ENCODE measurements at places on chromosomes 2 and 18.
A peak's percentile ranks its signal among the peaks of the same experiment; 100 is the strongest.

DNA sequence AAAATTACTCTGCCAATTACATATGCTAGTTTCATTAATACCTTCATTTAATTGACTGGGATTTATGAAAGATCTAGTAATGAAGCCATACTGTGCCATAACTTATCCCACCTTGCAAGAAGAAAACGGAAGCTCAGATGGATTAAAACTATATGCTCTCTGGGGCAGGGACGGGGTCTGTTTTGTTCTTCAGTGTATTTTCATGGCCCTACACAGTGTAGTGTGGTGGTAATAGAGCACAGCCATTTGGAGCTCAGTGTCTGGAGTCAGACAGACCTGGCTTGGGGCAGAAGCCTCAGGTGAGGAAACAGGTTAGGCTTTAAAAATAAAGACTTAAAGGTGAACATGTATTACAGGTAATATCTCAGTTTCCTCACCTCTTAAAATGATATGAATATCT is 62.3 kb downstream of the FIGN start:
- no peak for DNase-seq

- no peak for DNase-seq
Observed at GRCh38 chr2:239379641-239380170, 21.1 kb downstream of the HDAC4 start.

- DNase-seq, result no peak
Observed at GRCh38 chr18:6056171-6056910, 161.0 kb upstream of the TMEM200C start.

GRCh38 chr2:206614811-206615210 is 27.5 kb upstream of the FAM237A start:
- no peak for DNase-seq

DNA sequence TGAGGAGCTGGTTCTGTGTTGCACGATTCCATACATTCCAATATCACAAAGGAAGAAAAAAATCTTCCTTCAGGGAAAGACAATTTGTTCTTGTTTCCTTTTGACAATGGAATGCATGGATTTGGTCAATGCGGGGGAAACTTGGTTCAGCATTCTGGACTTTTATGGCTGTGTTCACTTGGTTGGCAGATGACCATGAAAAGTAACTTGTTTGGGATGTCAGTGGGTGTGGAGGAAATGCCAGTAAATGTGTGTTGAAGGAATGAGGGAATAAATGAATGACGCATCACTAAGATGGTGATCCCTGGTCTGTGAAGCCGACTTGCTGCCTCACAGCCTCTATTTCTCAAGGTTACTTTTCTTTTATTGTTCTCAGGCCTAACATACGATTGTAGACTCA is 53.7 kb downstream of the THUMPD2 start:
- DNase-seq, result no peak

GRCh38 chr2:19806591-19806990 is 95.2 kb downstream of the TTC32 start:
- DNase-seq, result no peak

- DNase-seq, result peak; percentile 12
Observed at GRCh38 chr2:45169339-45170190, 160.3 kb upstream of the SIX2 start.

- peak; percentile 36 for DNase-seq
Observed at GRCh38 chr2:108612153-108612513, 77.9 kb downstream of the LIMS1 start.

GRCh38 chr2:61114147-61114546 is 47.8 kb upstream of the C2orf74 start:
- no peak for DNase-seq

DNA sequence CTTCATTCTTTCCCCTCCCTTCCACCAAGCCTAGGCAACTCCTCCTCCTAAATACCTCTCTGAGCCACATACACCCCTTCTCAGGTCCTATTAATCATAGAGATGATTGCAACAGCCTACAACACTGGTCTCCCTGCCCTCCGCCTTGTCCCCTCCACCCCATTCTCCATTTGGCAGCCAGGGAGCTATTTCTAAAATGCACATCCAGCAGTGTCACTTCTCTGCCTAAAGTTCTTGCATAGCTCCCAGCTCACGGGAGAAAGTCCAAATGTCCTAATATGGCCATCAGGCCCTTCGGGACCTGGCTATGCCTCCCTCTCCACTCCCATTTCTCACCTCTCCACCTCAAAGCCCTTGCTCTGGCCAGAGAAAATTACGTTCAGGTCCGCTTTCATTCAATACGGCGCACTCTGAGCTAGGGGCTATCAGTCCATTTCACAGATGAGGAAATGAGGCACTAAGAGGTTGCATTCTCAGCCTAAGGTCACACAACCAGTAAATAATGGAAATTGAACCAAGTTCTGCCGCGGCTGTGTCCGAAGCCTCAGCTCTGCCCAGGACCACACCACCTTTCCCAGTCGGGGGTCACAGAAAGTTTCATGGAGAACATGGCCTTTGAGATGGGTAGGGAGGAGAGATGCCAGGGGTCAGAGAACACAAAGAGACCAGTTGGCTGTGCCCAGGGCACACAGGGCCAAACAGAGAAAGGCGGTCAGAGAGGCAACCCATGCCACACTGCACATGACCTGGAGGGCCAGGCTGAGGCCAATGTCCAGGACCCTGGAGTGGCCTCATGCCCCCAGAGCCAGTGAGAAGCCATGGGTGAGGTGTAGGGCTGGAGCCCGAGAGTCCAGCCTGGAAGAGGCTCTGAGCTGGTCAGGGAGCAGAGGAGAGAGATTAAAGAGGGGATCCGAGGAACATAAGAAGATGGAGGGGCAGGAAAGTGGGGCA is 72.8 kb downstream of the TNS1 start:
- DNase-seq, result no peak

GRCh38 chr2:2856723-2857415 is 520.7 kb downstream of the EIPR1 start:
- DNase-seq, result no peak

GRCh38 chr2:172723286-172723685 is 12.4 kb upstream of the RAPGEF4 start:
- DNase-seq, result no peak

DNA sequence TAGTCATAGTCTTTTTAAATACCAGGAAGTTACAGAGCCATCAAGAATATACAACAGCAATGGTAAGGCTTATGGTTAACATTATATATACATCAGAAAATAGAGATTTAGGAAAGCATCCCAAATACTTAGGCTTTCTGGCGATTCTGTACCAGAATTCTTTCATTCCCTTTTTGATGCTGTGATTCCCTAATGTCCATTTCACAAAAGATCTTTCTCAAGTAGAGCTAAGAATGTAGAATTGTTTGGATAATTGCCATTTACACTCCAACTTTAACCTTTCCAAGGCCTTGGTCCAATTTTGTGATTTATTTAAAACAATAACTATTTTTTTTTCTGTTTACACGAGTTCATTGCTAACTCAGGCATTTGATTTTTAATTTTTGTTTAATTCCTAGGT is 422.2 kb downstream of the MTX2 start:
- no peak for DNase-seq

GRCh38 chr2:78147466-78147865 is 625.3 kb upstream of the LRRTM4 start:
- DNase-seq, result no peak

- no peak for DNase-seq
Observed at GRCh38 chr18:41096504-41096903, 858.5 kb upstream of the PIK3C3 start.

- DNase-seq, result peak; percentile 47
Observed at GRCh38 chr2:36287363-36288275, 68.0 kb upstream of the CRIM1 start.

DNA sequence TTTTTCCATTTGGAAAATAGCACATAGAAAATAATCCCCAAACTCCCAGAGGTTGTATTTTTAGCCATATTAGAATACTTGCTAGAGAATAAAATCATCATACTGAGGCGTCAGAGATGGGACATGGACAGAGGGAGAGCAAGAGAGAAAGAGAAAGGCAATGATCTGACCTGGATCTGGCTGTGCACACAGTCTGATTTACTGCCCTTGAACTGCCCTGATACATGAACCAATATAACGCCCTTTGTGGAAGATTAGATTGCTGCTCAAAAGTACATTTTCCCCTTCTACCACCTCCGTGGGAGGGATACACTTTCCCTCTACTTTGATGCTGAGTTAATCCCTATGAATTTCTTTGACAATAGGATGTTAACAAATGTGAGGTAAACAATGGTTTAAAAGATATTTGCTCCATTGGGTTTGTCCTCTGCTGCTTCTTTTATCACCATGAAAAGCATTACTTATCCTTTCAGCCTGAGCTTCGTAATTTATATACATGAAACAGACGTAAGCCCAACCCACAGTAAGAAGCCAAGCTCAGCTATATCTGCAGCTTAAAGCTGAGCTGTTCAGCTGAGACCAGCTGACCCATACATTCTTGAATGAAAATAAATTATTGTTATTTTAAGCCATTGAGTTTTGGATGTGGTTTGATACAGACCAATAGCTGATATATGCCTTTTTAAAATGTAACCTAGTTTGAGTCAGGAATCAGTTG is 1664.6 kb upstream of the CELF4 start:
- DNase-seq, result no peak

GRCh38 chr2:72689579-72690195 is 136.1 kb downstream of the EXOC6B start:
- no peak for DNase-seq

DNA sequence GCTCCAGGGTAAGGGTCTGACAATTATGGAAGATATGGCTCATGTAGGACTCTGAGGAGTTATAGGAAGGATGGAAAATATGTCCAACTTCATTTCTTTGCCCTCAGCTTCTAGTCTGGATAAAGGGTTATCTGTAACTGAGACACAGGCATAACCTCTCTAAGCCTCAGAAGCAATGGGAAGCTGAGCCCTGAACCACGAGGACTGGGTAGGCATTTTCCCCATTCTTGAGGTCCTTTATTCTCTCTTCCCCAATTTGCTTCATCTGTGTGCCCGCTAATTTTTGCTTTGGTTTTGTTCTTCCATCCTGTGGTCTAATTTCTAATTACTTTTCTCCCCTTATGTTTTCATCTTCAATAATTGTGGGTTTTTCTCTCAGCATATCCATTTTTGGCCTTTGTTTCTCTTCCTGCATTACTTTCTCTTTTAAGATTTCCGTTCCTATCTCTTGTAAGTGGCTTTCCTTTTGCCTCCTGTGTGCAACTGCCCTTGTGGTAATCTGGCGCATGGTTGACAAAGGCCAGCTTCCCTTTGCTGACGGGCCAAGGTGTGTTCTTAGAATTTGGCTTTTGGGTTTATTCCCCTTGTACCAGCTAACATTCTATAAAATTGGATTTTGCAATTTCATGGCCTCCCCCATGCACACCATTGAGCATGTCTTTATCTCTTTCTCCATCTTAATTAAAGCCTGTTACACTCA is 343.8 kb downstream of the TXNL1 start:
- DNase-seq, result no peak

- DNase-seq, result no peak
Observed at GRCh38 chr18:31371989-31372388, 4.6 kb upstream of the DSG4 start.

- DNase-seq, result no peak
Observed at GRCh38 chr2:45412754-45413379, 198.2 kb downstream of the SRBD1 start.

- no peak for DNase-seq
Observed at GRCh38 chr2:79129804-79130203, 9.5 kb downstream of the REG1A start.

DNA sequence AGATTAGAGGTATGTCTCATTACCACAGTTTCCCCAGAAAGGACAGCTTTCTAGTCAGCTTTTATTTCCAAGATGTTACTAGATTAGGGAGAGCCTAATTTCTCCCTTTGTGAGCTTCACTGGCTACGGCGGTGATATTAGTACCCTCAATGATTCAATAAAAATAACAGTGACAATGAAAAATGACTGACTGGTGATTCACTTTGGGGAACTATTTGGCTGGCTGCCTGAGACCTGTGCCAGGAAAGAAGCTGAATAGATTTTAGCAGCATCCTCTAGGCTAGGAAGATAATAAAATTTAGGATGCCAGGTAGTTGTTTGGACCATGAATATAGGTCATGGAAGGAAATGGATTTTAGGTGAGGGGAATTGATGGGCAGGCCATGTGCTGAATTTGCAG is 178.7 kb downstream of the FMNL2 start:
- no peak for DNase-seq

DNA sequence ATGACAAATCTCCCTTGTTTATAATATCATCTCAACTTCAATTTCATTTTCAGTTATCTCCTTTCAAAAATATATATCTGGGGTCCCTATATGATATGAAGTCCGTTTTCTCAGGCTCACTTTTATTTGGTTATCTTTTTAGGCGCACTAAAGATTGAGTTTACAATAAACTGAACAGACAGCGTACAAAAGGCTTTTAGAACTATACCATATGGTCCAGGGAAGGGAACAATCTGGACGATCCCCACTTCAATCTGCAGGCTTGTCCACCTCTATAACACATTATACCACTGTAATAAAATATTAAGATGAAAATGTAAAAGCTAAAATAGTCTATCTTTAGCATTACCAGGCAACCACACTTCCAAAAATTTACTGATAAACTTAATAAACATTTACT is 289.9 kb downstream of the ZEB2 start:
- no peak for DNase-seq

GRCh38 chr2:178702361-178702760 is 104.9 kb downstream of the TTN start:
- no peak for DNase-seq

DNA sequence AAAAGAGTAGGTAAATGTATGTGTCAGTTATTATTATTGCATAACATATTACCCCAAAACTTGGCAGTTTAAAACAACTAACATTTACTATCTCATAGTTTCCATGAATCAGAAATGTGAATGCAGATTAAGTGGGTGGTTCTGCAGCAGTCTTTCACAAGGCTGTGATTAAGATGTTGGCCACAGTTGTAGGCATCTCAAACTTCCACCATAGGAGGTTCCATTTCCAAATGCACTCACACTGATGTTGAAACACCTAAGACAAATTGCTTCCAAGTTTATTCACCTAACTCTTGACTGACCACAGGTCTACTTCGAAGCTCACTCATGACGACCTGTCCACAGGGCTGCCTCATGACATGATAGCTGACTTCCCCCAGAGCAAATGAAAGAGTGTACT is 360.8 kb downstream of the GRB14 start:
- DNase-seq, result no peak

DNA sequence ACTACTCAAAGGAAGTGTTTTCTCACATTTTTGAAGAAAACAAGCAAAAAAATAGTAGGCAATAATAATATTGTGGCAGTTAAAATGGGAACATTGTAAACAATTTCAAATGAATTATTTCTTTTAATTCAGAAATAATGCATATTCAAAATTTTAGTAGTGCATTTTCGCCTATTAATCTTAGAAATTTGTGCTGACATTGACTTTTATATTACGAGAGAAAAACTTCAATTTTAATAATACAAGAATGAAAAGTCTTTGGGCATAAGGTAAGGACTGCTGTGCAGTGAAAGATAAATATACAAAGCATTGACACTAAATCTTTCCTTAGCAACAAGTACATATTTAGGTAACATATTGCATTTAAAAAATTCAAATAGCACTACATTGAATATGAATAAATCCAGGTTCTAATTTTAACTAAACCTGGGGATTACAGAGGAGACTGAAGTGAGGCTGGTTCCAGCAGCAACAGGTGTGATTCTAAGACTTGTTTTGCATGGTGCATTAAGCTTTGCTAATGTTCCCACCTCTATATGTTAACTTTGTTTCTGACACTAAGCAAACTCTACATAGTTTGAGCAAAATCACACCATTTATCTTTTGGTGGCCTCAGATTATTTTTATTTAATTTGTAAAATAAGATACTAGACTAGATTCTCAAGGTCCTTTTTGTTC is 40.5 kb downstream of the CALCRL start:
- DNase-seq, result no peak

Measured in stimulated activated naive CD8-positive, alpha-beta T cell treated with anti-CD3 and anti-CD28 coated beads, Interleukin-15, Interleukin-2, amounts not matched to agents 100 U/mL and 50 U/mL, for 24 hours (primary cell).